ENCODE measurements at places on chromosomes 12 and 14.
A peak's percentile ranks its signal among the peaks of the same experiment; 100 is the strongest.

- no peak overlapping the region for H3K4me3 ChIP-seq
- H3K27me3 ChIP-seq = no peaks in the 10 kb centered on the region
- DNase-seq = no peak
- H3K36me3 ChIP-seq = peaks cover 5% of the 10 kb centered on the region
These were observed 98.1 kb upstream of the FGD4 start for GRCh38 chr12:32301216-32301615.

DNA sequence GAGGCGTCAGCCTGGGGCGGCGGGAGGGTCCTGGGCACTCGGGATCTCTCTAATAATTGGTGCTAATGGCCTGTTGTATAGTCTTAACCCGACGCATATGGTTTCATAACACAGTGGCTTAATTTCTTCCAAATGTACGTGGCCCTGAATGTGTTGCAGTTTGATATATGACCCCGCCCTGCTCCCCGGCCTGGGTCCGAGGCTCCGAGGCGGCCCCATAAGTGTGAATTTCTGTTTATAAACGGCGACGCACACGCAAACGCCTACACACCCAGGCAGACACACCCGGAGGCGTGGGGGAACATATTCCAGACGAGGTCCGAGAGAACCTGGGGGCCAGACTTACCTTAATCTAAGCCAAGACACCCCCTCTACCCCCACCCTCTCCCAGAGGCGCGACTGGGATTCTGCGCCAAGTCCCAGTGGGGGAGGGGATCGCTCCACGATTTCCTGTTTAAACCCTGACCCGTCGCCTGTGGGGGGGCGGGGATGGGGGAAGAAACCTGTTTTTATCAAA lies 9.7 kb upstream of the HOXC6 start:
- H3K4me1 ChIP-seq = peaks cover 3% of the 10 kb centered on the region
- H3K27ac ChIP-seq = no peak overlapping the region
- H3K27me3 ChIP-seq = peaks cover 91% of the 10 kb centered on the region
- H3K4me3 ChIP-seq = peak overlapping the region; percentile 49
- no peaks in the 10 kb centered on the region for H3K36me3 ChIP-seq

GRCh38 chr12:89752341-89752740 lies 43.7 kb upstream of the ATP2B1 start:
- H3K27me3 ChIP-seq = no peaks in the 10 kb centered on the region
- H3K36me3 ChIP-seq = no peaks in the 10 kb centered on the region
- H3K4me3 ChIP-seq = no peak overlapping the region
- no peak for DNase-seq

- no peaks in the 10 kb centered on the region for H3K27me3 ChIP-seq
- no peak for DNase-seq
- H3K4me1 ChIP-seq = no peaks in the 10 kb centered on the region
- no peak overlapping the region for H3K4me3 ChIP-seq
- H3K27ac ChIP-seq = no peak overlapping the region
- H3K36me3 ChIP-seq = no peaks in the 10 kb centered on the region
These were observed 6.6 kb downstream of the IL31 start for GRCh38 chr12:122167356-122167925.

DNA sequence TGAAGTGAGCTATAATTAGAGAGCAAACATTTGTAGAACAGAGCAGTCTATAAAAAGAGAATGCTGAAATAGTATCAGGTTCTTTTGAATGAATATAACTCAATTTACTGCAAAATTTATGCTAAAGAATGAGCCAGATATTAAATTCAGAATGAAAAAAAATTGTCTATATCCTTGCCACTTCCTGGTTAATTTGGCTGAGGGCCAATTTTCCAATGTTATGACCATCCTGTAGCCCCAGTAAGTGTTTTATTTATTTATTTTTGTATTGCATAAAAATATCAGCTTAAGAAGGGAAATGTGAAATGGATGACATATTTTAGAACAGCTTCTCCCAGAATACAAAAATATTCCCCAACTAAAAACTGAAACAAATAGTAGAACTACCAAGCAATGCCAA lies 263.4 kb downstream of the SOX5 start:
- no peaks in the 10 kb centered on the region for H3K36me3 ChIP-seq
- H3K4me3 ChIP-seq = no peak overlapping the region

GRCh38 chr12:132078190-132078589 lies 65.9 kb downstream of the DDX51 start:
- no peaks in the 10 kb centered on the region for H3K27me3 ChIP-seq
- H3K36me3 ChIP-seq = peaks cover 44% of the 10 kb centered on the region
- no peak overlapping the region for H3K27ac ChIP-seq
- no peaks in the 10 kb centered on the region for H3K4me1 ChIP-seq
- no peak for DNase-seq

Measured in thymus (tissue), 14 donors.